KG1 (cell line): ENCODE measurements at places on chromosomes 1 and 21.

DNA sequence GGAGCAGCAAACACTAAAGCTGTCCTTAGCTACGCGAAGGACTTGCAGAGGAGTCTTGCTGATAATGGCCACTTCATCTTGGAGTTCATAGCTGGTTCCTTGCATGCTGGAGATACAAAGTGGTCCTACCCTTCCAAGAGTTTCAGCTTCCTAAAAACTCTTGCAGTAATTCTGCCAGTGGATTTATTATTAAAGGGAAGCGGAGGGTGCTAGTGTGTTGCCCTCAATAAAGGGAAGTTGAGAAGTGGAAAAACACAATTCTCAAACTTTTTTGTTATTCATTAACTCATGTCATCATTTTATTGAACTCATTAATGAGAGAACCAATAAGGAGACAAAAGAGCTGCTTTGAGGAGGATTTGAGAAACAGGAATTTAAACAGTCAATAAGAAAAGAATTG, 6.5 kb upstream of the HAPLN2 start:
- DNase-seq: no peak

- DNase-seq: no peak
Measured at GRCh38 chr1:33641104-33641830, 168.8 kb downstream of the ZSCAN20 start.

DNA sequence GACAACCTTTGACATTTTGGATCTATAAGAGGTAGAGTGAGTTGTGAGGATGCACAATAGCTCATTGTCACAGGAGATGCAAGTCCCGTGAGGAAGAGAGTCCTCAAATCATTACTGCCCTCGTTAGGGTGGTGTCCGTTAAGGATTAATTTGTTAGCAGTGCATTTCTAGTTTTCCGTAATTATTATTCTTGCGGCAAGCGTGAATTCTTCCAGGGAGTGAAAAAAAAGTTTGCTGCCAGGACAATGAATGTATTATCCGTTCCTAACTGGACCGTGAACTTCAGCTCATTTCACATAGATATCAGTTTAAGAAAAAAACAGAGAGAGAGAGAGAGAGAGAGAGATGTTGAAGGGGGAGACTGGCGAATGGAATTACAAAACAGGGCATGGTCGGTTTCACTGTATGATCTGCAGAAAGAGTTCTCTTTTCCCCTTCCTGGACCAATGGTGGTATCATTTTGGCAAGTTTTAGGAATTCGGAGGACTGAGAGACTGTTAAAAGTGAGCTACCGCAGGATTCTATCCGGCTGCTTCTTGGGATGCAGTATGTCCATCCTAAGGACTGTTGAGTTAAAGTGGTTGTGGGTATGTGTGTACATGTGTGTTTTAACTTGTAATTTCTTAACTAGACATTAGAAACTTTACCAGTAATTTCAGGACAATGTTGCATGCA, 216.0 kb upstream of the NFIA start:
- DNase-seq: no peak

GRCh38 chr1:36137226-36137625, 12.1 kb downstream of the TRAPPC3 start:
- DNase-seq: no peak

DNA sequence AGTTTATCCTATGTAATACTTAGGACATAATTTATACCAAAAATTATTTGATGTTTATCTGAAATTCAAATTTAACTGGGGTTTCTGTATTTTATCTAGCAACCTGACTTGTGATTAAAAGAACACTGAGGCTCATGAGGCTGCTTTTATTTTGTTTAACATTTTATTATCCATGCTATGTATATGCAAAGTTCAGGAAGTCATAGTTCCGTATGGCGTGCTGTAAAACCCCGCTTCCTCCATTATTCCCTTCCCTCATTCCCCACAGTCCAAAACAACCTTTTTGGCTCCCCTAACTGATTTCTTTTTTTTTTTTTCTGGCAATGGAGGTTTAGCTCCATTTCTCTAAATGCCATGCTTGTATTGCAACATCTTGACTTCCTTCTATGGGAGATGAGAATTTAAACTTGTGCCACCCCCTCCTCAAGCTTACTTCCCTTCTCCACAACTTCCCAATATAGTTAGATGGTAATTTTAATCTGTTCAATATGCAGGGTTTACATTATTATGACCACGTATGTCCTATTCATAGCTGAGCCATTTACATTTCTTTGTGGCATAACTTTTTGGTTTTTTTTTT, 138.0 kb upstream of the DNAH14 start:
- DNase-seq: no peak

DNA sequence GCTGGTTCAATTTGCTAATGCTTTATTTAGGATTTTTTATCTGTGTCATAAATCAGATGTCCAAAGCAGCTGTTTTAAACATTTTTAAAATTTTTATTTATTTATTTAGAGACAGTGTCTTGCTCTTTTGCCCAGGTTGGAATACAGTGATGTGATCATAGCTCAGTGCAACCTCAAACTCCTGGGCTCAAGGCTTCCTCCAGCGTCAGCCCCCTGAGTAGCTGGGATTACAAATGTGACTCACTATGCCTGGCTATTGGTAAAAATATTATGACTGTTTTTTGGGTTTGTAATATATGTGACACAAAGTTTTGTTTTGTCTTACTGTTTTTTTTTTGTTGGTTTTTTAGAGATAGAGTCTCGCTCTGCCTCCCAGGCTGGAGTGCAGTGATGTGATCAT, 11.8 kb downstream of the ZBED6 start:
- DNase-seq: no peak

- DNase-seq: no peak
Measured at GRCh38 chr1:165703648-165704047, 5.3 kb upstream of the ALDH9A1 start.

DNA sequence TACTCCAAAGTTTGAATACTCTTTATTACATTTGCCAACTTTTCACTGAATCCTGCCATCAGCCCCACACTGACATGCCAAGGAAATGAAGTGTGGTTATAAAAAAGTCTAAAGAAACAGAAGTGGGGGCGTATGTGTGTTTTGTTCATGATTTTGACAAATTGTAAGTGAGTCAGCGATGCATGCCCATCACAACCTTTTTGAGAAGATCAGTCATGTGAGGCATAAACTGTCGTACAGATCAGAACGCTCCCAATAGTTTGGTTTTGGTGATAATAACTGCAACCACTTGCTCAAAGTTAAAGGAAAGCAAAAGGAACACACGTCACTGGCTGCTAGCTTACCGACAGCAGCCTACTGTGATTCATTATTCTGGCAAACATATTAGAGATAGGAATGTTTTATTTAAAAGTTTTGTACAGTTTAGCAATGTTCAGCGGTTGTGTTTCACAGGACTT, 95.6 kb downstream of the RGS2 start:
- DNase-seq: no peak

GRCh38 chr1:50604580-50604979, 181.3 kb upstream of the DMRTA2 start:
- DNase-seq: no peak

DNA sequence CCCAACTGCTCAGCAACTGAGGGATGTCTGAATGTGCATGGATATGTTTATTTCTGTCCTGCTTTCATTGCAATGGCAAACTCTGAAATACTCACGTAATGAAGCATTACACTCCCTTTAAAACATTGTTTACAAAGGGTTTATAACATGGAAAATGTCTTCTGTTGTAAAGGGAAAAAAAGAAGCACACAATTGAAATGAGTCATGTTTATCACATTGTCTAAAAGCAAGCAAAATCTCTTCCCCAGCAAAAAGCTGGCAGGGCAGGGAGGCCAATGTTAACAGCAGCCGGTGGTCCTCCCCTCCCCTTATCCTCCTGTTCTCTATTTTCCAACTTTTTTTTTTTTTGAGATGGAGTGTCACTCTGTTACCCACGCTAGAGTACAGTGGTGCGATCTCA, 3.9 kb upstream of the EFNA1 start:
- no peak for DNase-seq

GRCh38 chr1:222583079-222583478, 6.7 kb downstream of the TAF1A start:
- no peak for DNase-seq

- peak; percentile 32 for DNase-seq
Measured at GRCh38 chr1:46446646-46447498, 42.8 kb upstream of the DMBX1 start.
